Dorsolateral prefrontal cortex (tissue), 122 donors: ENCODE measurements at places on chromosomes 11 and 22.

GRCh38 chr11:116420030-116420429, 352.8 kb downstream of the BUD13 start:
- no peak for DNase-seq

DNA sequence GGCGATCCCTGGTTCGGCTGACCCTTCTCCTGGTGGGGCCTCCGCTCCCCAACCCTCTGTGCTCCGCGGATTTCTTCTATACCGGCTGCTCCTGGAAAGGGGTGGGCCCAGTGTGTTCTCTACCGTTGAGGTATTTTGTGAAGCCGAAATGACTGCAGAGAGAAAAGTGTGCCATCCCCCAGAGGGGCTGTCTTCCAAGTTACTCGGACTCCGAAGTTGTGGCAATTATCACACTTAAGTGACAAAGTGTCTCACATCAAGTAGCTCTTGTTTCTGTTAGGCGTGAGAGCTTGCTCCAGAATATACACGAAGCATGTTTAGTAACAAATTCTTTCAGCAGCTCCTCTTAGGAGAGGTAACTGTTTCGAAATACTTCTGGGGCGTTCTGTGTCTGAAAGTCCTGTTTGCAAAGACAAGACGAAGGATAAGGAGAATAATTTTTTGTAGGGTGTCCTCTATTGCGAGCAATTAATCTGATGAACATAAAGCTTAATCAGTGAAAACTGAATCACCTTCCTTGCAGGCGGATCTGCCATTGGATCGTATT, 434 bp downstream of the XPNPEP3 start:
- DNase-seq = no peak

- no peak for DNase-seq
Measured at GRCh38 chr22:42717197-42717928, 3.3 kb downstream of the A4GALT start.

DNA sequence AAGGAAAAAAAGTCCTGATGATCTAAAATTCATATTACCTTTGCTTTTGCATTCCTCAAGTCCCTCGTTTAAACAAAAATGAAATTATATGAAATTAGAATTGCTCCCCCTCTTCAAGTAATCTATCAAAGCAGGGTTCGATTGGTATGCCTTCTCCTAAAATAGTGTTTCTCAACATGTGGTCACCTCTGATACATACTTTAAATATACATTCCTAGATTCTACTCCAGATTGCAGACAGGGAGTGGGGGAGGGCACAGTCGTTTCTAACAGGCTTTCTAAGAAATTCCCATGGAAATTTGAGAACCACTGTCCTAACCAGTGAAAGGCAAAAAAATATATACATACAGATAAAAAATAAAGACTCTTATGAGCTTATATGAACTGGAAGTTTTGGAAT, 22.6 kb upstream of the IRAG1 start:
- no peak for DNase-seq

DNA sequence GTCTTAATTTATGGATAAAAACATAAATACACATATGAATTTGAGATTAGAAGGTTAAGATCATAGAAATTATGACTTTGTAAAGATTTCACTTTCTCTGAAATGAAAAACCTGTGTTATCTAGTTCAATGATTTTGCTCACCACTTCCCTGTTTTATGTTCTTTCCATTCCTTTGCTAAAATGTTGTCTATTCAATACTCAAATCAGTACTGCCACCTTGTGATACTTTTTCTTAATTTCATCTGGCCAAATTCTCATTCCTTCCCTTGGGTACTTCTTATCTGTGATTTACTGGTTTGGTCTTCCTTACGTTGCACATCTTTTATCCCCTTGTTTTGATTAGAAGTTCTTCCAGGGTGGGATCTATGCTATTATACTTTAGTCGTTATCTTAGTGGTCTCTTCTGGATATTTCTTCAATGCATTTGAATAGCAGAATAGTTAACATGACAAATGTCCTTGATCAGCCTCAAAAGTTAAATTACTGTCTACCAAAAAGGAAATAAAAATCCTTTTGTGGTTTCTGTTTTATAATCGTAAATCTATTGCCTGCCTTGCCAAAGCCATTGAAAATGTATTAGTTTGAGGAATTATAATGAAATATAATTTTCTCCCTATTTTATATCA, 197.0 kb downstream of the PGR start:
- DNase-seq = no peak

- DNase-seq = no peak
Measured at GRCh38 chr22:37060801-37061610, 9.5 kb downstream of the KCTD17 start.

DNA sequence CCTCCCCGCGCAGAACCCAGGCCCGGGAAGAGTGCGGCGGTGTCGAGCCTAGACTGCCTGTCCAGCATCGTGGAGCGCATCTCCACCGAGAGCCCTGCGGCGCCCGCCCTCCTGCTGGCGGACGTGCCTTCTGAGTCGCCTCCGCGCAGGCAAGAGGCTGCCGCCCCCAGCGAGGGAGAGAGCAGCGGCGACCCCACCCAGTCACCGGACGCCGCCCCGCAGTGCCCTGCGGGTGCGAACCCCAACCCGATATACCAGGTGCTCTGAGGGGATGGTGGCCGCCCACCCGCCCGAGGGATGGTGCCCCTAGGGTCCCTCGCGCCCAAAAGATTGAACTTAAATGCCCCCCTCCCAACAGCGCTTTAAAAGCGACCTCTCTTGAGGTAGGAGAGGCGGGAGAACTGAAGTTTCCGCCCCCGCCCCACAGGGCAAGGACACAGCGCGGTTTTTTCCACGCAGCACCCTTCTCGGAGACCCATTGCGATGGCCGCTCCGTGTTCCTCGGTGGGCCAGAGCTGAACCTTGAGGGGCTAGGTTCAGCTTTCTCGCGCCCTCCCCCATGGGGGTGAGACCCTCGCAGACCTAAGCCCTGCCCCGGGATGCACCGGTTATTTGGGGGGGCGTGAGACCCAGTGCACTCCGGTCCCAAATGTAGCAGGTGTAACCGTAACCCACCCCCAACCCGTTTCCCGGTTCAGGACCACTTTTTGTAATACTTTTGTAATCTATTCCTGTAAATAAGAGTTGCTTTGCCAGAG, 2.0 kb downstream of the MYOD1 start:
- DNase-seq = no peak

DNA sequence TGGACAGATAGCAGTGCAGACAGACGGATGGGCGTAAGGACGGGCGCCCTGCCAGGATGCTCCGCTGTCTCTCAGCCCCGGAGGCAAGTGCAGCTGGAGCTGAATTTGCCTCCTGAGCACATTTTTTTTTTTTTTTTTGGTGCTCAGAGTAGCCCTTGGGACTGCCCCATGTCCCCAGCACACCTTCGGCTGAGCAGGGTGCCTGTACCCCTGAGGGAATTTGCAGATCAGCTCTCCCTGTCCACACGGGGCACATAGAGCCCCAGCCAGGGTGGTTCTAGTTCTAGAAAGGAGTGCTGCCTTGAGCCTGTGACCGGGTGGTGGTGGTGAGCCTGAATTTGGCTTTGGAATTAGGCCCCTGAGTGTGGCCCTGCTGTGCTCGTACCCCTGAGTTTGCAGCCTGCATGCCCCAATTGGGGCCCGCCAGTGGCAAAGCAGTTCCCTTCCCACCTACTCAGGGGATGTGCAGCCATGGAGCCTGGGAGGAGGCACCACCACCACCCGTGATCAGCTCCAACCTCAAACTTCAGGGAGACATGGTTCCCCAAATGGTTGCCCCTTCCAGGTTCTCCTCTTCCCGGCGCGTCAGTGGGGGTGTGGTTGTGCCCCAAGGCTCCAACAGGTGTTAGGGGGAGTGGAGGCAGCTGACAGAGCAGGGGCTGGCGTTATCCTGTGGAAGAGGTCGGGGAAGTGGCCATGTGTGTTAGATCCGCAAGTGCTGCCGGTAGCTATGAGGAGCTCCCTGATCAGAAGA, 1232.7 kb downstream of the BRD1 start:
- no peak for DNase-seq

GRCh38 chr11:2904153-2905052, 18.8 kb upstream of the CDKN1C start:
- no peak for DNase-seq

DNA sequence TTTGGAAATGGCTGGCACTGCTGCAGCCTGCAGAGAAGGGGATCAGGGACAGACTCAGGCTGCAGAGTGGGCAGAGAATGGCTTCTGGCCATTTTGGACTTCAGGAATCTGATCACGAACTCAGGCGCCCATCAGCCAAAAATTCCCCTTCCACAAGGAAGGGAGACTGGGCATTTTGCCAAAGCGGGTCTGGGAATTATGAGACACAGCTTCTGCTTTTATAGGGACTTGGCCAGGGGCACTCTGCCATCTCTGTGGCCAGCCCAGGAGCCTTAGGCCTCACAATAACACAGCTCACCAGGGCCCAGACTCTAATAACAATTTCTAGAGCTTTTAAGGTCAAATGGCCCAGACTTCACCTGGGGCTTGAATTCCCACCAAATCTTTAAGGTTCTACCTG, 74.7 kb downstream of the CHST1 start:
- no peak for DNase-seq

- no peak for DNase-seq
Measured at GRCh38 chr11:26199331-26200095, 132.4 kb upstream of the ANO3 start.

DNA sequence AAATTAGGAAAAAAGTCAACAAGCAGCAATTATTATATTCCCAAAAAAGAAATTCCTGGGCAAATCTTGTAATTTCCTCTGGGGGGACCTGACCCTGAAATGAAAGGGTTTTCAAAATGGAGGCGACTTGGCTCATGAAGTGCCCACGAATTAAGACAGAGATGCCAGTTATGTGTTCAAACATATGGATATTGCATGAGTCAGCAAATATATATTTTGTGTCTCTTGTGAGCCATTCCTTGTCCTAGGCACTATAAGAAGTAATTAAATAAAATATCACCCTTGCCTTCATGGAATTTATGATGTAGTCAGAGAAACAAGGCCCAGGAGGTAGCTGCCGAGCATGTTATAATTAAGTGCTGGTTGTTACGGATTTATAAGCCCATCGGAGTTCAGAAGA, 68.6 kb downstream of the BARX2 start:
- no peak for DNase-seq

DNA sequence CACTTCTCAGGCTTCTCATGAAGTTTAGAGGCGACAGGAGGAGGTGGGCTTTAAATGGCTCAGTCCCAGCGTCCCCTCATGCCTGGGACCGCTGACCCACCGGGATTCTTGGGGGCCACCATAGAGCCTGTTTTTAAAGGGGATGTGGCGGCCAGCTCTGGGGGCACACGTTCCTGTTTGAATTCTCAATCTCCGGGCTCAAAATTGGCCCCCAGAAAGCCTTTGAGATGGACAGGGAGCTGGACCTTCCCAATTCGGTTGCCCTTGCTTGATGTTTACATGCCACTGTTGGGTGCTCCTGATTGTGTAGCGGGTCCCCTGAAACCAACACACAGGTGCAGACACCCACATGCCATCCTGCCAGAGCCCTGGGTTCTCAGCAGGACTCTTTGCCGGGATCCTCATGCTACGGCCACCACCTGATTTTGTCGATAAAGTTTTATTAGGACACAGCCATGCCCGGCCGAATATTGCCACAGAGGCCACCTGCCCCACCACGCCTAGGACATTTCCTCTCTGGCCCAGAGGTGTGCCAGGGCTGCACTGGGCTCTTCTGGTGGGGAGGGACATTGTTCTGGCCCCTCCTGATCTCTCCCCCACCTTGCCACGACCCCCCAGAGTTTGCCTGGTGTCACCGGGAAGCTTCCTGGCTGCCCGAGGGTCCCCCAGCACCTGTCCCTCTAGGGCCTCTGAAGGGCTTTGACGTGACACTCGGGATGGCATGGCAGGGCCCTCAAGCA, 71.6 kb downstream of the KCNQ1 start:
- DNase-seq = no peak

DNA sequence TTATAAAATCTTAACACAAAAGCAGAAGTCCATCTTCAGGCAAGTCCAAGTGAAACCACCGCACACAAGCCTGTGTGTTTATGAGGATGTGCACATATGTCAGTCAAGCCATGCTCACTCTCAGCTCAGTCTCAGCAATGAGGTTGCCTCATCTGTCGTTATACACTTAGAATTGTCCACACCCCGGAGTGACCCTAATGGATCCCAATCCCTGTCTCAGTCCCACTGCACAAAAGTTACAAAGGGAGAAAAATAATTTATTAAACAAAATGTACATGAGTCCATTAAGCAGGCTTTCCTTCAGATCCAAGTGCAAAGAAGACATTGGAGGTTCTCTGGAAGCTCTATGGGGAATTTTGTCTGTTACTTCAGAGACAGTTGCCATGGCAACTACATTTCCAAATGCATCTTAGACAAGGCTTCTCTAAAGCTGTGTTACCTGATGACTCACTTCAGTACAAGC, 24.4 kb downstream of the OR8B12 start:
- no peak for DNase-seq

GRCh38 chr11:57482782-57483561, 22.6 kb downstream of the RTN4RL2 start:
- no peak for DNase-seq

DNA sequence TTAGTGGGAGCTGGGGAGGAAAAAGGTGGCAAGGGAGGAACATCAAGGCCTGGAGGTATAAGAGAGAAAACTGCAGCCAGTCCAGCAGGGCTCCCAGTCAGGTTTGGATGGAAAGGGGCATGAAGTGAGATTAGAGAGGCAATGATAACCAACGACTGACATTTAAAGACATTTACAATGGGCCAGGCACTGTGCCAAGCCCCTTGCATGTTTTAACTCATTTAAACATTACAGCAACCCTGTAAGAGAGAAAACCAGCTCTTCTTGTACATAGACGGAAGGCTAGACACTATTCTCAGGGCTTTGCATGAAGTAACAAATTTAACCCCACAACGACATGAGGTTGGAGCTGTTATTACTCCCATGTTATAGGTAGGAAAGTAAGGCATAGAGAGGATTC, 32.1 kb upstream of the PAK1 start:
- DNase-seq = no peak

DNA sequence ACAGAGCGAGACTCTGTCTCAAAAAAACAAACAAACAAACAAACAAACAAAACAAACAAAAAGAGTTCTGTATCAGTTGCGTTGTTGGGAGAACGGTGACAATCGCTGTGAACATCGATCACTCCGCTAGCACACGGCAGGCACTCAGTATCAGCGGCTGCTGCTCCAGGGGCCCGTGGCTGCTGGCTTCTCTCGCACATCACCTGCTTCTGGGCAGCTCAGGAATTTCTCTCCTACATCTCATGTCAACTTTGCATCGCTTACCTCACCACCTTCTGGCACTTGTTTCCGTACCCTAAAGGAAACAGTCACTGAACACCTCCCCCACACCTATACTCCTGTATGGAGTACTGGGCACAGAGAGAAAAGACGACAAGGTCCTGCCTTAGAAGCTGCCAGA, 70.3 kb upstream of the WNT7B start:
- no peak for DNase-seq

- DNase-seq = no peak
Measured at GRCh38 chr11:111554532-111554931, 14.0 kb downstream of the LAYN start.

- DNase-seq = no peak
Measured at GRCh38 chr11:316891-317301, 3.1 kb downstream of the IFITM1 start.
